ENCODE measurements at places on chromosomes 2 and 18. TPM values are rescaled to one million over a fixed set of nuclear protein-coding genes. Genes with fewer than 3 reads are reported as not detected.
A peak's percentile ranks its signal among the peaks of the same experiment; 100 is the strongest.

- H3K27me3 ChIP-seq, result no peaks in the 10 kb centered on the region
- no peak overlapping the region for H3K4me3 ChIP-seq
- no peaks in the 10 kb centered on the region for H3K36me3 ChIP-seq
- no peaks in the 10 kb centered on the region for H3K4me1 ChIP-seq
These were observed 15.4 kb downstream of the NCKAP5 start for GRCh38 chr2:133552821-133553220.

DNA sequence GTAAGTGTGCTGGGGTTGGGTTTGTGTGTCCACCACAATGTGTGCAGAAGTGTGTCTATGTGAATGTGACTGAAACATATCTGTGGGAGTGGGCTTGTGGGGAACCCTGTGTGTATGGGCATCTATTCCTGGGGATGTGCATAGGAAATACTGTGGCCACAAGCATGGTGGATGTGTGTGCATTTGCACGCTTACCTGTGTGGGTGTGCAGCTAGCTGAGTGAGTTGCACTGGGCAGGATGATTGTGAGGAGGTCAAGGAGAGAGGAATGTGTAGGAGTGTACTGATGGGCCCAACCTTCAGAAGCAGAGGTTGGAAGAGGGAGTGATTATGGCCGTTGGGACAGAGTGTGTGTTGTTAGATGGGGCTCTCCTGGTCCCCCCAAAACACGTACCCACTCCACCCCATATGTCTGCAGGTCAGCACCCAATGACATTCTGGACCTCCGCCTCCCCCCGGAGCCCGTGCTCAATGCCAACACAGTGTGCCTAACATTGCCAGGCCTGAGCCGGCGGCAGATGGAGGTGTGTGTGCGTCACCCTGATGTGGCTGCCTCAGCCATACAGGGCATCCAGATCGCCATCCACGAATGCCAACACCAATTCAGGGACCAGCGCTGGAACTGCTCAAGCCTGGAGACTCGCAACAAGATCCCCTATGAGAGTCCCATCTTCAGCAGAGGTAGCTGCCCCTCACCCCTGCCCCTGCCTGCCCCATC is 1.2 kb downstream of the WNT10A start:
- H3K4me3 ChIP-seq, result no peak overlapping the region
- H3K36me3 ChIP-seq, result no peaks in the 10 kb centered on the region
- no peak for DNase-seq
- peaks cover 84% of the 10 kb centered on the region for H3K4me1 ChIP-seq
- H3K27me3 ChIP-seq, result peaks cover 7% of the 10 kb centered on the region

GRCh38 chr18:9700261-9700796 is 7.8 kb upstream of the RAB31 start:
- H3K36me3 ChIP-seq, result no peaks in the 10 kb centered on the region
- peaks cover 4% of the 10 kb centered on the region for H3K4me1 ChIP-seq
- no peaks in the 10 kb centered on the region for H3K27me3 ChIP-seq
- DNase-seq, result no peak
- no peak overlapping the region for H3K27ac ChIP-seq
- H3K4me3 ChIP-seq, result no peak overlapping the region

GRCh38 chr2:130756053-130756873 is 923 bp downstream of the AMER3 start:
- no peak overlapping the region for H3K27ac ChIP-seq
- no peak for DNase-seq
- peak overlapping the region; percentile 32 for H3K4me3 ChIP-seq
- H3K4me1 ChIP-seq, result peaks cover 3% of the 10 kb centered on the region

DNA sequence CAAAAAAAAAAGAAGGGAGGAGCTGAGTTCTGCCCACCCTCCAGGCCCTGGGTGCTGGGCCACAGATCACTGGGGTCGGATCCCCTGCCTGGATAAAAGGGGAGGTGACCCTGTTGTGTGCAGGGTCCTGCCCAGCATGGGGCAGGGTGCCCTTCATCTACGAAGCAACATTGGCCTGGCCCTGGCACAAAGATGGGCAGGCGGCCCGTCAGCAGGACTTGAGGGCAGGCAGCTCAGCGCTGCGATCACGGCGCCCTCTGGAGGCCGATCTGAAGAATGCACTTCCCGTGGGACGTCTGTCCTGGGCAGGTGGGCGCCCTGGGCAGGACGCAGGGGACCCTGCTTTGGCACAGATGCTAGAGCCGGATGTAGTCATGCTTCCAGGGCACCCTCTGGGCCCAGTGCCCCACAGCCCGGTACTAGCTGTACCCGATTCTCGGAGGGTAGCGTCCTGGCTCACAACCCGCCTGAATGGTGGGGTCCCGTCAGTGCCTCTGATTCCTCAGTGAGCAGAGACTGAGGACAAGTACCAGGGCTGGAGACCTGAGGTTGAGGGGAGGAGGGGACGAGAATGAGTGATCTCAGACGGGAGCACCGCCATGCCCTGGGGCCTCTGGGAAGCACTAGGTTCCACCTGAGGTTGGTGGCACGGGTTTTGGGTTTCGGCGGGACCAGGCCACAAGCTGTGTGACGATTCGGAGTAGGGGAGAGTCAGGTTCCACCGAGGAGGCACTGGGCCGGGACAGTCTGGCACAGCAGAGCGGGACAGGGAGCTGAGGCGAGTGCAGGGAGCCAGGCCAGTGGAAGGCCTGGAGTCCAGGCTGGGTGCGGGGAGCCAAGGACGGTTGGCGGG is 18.0 kb downstream of the ARID5A start:
- no peak for DNase-seq
- peaks cover 11% of the 10 kb centered on the region for H3K36me3 ChIP-seq
- H3K27me3 ChIP-seq, result no peaks in the 10 kb centered on the region
- H3K4me3 ChIP-seq, result no peak overlapping the region

FAM237A gene
- not detected for total RNA-seq

KIF5C gene
- total RNA-seq, result 2.3 TPM

GORASP2 gene
- 50.4 TPM for total RNA-seq

FAM161A gene
- total RNA-seq, result 0.92 TPM

AFG3L2 gene
- total RNA-seq, result 62.9 TPM

FBXO15 gene
- not detected for total RNA-seq

KRCC1 gene
- 22.0 TPM for total RNA-seq
